Stimulated activated CD8-positive, alpha-beta memory T cell treated with anti-CD3 and anti-CD28 coated beads, Interleukin-15, amount 100 ng/mL, for 4 hours (primary cell): ENCODE measurements at places on chromosomes 2 and 18.

DNA sequence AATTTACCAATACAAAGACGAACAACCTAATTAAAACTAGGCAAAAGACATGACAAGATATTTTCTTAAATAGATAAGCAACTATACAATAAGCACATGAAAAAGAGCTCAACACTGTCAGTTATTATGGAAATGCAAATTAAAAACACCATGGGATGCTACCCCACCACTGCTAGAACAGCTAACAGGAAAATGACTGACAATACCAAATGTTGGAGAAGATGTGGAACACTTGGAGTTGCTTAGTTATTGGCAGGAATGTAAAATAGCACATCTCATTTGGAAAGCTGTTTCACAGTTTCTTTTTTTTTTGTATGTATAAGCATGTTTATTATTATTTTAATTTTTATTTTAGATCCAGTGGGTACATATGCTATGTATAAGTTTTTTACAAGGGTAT, 84.4 kb downstream of the CYRIA start:
- DNase-seq = no peak

DNA sequence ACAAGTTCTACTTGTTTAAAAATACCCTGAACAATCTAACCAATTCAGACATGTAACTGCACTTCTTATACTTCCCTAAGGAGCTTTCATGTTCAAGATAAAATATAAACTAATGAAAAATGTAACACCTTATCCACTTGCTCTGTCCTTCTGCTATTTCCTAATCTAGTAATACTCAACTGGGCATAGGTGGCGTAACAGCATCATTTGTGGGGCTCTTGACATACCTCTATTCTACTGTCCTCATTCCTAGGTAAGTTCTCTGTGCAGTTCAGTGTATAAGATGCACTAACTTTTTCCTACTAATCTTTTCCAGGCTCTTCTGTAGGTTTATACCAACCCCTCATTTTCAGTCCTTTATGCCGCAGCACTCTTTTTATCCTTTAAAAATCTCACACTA, 36.7 kb downstream of the PRKD3 start:
- no peak for DNase-seq

GRCh38 chr18:80238651-80239260, 8.6 kb downstream of the PARD6G start:
- DNase-seq = no peak

GRCh38 chr18:39938676-39939608, 2016.1 kb upstream of the PIK3C3 start:
- no peak for DNase-seq

DNA sequence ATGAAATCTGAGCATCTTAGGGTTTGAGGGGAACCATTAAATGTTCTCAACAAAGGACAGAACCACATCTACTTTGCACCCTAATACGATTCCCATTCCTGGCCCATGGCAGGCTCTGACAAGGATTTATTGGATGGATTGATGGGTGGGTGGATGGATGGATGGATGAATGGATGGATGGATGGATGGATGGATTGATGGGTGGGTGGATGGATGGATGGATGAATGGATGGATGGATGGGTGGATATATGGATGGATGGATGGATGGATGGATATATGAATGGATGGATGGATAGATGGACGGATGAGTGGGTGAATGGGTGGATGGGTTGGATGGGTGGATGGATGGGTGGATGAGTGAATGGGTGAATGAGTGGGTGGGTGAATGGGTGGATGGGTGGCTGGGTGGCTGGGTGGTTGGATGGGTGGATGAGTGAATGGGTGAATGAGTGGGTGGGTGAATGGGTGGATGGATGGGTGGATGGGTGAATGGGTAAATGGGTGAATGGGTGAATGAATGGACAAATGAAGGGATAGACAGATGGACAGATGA, 29.6 kb upstream of the MLPH start:
- DNase-seq = no peak

DNA sequence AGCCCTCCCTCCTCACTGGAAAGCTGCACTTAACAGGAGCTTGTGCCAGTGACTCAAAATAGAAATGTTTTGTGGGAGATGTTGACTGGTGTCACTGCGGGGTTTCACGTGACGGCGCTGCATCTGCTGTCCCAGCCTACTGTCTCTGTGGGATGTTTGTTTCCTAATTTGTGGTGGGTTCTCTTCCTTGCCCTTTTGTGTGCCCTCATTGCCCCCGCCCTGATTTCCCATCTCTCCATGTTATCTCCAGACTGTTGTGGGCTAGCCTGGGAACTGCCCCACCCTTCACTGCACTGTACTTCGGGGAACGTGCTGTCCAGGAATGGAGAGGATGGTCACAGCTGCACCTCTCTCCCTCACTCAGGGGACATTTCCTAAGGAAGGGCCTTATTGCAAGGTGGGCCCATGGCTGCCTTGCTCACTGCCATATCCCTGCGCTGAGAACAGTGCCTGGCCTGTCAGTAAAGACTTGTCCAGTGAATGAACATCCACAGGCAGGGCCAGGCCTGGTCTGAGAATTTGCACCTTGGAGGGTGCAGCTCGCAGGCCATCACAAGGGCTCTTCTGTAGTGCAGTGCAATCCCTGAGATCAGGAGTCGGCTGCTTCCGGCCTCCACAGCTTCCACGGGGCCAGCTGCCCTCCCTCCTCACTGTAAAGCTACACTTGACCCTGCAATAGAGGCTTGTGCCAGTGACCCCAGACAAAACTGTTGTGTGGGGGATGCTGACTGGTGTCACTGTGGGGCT, 18.1 kb downstream of the ZAP70 start:
- DNase-seq = no peak

DNA sequence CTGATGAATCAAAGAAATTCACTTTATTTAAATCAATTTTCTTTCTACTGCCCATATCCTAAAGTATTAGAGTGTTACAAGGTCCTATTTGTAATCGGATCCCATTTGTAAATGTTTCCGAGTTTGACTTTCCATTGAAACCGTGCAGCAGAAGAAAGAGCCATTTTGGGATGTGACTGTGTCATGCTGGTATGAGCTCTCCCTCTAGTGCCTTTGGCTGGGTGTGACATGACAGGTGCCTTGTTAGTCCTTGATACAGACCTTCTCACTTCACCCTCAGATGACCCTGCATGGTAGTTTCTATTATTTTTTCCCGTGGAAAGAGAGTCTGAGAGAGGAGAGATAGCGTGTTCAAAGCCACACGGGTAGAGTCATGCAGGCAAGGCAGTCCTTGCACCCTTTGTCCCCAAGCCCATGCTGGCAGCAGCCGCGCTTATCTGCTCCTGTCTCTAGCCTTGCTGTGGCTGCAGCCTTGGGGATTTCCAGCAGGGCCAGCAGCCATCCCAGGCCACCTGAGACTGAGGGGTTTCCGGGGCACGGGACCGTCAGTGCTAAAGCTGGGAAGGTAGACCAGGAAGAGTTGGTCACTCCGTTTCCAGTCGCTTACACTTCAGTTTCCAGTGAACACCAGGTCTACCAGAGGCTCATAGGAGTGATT, 21.4 kb downstream of the CHMP1B start:
- no peak for DNase-seq

- DNase-seq = no peak
Measured at GRCh38 chr2:207935991-207936370, 89.3 kb downstream of the PLEKHM3 start.

DNA sequence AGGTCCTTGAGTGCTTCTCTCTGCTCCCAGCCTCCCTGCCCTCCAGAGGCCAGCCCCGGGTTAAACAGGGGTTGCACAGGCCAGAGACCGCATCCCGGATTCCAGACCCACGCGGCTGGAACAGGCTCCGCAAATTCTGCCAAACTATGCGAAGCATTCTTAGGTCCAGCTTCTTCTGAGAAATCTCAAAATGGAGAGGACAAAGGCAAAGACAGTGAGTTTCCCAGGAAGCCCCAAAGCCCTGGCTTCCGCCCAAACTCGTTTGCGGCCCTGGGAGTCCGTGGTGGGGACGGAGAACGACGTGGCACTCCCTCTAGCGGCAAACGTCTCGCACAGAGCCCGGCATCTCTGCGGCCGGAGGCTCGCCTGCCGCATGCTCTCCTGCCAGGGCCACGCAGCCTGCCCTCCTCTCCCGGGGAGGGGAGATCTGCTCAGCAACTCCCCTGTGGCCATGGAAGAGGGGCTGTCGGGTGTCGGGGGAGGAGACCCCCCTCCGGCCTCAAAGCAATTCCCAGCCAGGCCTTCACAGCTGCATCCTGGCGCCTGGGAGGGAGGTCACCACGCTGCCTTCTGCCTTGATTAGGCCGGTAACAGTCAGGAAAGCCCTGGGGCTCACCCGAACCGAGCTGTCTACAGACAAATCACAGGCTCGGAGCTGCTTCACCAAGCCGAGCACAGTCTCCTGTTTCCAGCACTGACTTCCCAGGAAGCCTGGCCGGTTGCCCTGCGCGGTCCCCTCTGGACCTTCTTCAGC, 33.4 kb upstream of the KLHL29 start:
- DNase-seq = no peak
